CD4-positive, alpha-beta T cell treated with Interleukin-12 subunit alpha and Interleukin-12 subunit beta, for 1 hour (primary cell): ENCODE measurements at places on chromosomes 3 and 15.

- no peak for DNase-seq
Observed at GRCh38 chr3:133841196-133841595, 35.6 kb downstream of the SRPRB start.

GRCh38 chr3:79040701-79041100 lies 727.1 kb downstream of the ROBO1 start:
- no peak for DNase-seq

DNA sequence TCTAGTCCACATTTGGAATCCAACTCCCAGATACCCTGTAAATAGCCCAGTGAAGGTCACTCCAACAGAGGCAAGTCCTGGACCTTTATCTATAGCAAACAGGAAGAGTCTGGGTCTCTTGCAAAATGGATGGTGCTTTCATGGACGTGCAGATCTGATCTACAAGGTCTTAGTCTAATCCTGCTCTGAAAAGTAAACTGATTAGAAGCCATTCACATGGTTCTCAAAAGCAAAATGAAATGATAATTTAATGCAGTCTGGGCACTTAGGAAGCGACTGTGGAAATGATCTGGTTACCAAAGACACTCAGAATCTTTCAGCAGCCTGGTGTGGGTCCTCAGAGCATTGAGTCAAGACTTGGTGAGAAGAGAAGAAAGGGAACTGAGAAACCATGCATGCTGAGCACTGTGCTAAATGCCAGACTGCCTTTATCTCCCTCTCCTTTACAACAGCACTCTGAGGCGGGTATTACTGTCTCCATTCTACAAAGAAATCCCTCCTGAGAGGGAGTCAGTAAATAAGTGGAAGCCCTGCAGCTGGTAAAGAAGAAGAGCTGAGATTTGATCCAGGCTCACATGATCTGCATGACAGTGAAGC lies 29.0 kb downstream of the AQP9 start:
- DNase-seq, result no peak

DNA sequence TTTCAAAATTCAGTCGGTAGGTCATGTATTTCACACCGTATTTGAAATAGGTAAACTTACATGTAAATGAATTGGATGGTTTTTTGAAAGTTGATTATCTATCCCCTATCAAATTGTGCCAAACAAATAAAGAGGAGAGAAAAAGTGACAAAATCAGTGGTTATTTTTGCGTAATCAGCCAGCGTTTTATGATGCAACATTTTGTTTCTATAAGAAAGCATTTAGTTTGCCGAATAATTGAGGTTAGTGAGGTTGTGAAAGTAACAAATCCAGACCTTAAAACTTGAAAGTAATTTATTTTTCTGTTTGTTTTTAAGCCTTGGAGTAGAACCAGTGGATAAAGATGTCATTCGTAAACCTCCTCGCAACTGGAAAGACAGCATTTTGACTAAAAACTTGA lies 29.3 kb downstream of the ASTE1 start:
- DNase-seq, result no peak

DNA sequence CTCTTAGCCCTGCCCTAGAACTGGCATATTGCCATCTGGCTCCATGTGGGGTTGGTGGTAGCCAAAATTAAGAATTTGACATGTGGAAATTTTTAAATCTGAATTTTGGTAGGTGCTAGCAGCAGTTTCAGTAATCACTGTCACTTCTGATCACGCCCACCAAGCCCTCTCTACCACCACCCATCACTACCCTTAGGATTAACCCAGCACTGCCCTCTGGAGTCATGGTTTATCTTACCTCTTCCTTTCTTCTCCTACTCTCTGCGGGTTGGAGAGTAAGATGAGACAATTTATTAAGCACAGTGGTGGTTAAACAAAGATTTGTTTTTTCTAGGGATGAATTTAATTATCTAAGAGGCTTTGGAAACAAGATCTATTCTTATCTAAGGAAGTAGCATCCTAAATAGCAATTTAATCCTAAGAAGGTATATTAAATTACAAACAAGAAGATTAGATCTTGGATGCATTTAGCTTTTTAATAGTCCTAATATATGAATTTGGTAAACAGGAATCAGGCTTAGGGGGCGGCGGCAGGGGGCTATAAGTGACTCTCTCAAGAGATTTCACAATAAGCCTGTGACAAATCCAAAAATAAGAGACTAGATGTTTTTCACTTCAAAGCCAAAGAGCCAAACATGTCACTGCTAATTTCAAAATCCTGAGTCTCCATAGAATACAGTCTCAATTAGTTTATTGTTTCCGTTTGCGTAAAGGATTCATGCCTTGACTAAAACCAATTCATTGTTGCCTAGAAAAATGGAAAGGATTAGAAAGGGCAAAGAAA lies 498.4 kb upstream of the UBE2E2 start:
- DNase-seq, result no peak

- DNase-seq, result no peak
Observed at GRCh38 chr3:39980058-39980457, 170.6 kb downstream of the MYRIP start.
